ENCODE measurements at places on chromosomes 6 and 20.
A peak's percentile ranks its signal among the peaks of the same experiment; 100 is the strongest.

- peak; percentile 4 for DNase-seq
Measured at GRCh38 chr6:79713701-79714322, 82.7 kb downstream of the SH3BGRL2 start.

DNA sequence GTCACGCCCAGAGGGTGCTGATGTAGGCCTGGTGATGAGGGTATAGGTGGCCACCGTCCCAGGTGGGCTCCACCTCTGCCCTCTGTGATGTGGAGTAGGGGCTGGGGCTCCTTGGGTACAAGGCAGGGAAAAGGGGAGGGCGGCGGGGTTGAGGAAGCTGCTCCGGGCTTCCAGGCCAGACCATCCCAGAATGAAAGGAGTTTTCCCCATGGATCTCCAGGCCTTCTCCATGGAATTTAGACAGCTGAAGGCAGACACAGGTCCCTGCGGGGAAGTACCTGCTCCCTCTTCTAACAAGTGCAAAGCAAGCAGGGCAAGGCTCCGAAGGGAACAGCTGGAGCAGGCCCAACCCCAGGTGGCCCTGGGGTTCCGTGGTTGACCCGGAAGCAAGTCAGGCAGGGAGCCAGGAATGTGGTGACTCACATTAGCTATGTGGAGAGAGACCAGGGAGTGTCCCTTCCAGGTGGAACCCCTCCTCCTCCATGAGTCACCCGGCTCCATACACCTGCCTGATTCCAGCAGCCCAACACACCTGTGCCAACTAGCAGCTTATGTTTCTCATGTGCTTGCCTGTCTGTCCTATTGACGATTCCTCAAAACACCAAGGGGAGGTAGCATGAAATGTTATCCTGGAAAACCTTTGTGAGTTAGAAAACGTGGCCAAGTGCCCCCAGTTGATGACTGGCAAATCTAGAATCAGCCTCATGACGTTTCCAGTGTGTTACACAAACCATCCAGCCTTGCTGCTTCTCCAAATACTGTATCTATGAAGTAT lies 59.7 kb upstream of the SNX9 start:
- DNase-seq: no peak

DNA sequence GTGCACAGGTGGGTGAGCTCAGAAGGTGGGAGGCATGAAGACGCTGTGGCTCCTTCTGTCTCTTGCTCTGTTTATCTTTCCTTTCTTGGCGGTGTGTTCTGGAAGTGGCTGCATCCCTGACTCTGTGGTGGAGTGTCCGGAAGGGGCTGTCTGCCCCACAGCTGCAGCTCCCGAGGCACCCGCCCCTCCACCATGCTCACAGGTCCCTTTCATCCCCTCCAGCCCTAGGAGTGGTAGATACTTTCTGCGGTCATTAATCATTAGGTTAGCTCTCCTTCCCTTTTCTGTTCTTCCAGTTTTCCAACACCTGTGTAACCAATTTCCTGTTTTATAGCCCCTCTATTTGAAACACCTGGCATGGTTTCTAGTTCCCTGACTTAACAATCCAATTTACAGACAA lies 65.6 kb downstream of the GJA10 start:
- no peak for DNase-seq

DNA sequence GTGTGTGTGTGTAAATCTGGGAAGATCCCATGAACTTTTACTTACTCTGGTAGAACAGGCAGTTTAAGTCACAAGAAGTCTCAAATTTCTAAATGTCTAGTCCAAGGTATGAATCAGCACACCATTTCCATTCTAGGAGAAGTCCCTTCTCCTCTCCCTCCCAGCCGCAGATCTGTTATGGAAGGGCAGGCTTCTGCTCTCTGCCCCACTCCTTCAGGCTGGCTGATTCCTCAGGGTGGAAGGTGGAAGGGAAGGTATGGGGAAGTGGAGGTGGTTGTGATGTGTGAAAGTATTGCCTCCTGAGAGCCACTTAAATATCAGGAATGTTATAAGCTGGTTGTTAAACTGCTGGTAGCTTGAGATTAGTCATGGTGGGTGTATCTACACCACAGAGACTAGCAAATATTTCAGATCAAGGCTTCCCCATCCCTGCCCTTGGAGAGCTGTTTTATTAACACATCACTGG lies 44.5 kb upstream of the LAMA4 start:
- no peak for DNase-seq

DNA sequence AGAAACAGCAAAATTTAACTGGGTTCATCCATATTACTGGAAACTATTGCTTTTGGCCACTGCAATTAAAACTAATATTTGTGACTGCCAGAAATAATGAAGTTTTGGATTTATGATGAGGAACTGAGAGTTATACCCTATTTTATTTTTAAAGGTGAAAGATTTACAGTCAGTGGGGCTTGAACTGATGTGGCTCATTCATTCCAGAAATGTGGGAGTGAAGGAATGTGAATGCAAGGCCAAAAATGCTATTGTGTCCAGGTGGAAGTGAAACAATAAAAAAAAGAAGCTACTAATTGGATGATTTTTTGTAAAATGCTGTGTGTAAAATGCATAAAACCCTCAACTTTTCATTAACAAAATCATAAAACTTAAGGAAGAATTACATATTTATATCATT lies 491.9 kb downstream of the COL12A1 start:
- no peak for DNase-seq

DNA sequence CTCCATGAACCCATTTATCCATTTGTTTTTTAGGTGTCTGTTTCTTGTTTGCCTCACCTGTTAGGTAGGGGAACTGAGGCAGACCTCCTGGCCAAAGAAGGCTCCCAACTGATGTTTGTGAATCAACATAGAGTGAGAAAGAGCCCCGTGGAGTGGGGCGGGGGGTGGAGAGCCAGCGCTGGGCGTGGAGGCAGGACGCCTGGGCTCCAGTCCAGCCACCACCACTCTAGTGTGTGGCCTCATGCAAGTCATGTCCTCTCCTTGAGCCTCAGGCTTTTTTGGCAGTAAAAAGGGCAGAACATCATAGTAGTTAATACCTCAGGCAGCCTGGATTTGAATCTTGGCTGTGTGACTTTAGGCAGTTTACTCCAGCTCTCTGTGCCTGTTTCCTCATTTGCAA lies 42.2 kb upstream of the SCRT2 start:
- no peak for DNase-seq

DNA sequence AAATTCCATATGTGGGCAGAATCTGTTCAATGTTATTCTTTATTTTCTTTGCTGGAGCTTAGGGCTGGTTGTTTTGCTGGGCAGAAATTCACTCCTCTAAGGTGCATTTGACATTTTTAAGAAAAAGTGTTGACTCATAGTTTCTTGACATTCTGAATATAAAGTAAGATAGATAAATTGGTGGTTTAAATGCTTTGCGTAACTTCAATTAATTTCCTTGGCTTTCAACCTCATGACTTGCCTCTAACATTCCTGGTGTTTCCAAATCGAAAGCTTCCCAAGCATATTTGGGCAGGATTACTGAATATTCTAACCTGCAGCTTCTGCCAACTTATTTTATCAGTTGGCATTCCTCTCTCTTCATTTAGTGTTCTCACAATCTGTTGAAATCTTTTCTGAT lies 718.7 kb upstream of the ADGRB3 start:
- no peak for DNase-seq

GRCh38 chr20:63767886-63768285 lies 28.3 kb downstream of the SLC2A4RG start:
- DNase-seq: no peak

GRCh38 chr20:33239418-33239817 lies 3.6 kb downstream of the BPIFA1 start:
- no peak for DNase-seq

DNA sequence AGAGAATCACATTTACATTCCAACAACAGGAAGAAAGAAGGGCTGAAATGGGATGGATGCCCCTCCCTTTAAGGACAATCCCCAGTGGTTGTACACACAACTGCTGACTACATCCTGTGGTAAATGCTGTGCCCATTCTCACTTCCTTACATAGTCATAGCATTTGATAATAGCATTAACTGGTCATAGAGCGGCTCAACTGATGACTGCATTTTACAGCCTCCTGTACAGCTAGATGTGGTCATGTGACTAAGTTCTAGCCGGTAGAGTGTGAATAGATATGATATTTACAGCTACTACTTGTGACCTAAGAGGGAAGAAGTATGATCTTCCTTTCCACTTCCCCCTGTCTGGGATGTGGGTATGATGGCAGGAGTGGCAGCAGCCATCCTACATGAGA lies 24.7 kb downstream of the KCNK17 start:
- no peak for DNase-seq

- no peak for DNase-seq
Measured at GRCh38 chr6:49666930-49667757, 30.5 kb upstream of the RHAG start.

DNA sequence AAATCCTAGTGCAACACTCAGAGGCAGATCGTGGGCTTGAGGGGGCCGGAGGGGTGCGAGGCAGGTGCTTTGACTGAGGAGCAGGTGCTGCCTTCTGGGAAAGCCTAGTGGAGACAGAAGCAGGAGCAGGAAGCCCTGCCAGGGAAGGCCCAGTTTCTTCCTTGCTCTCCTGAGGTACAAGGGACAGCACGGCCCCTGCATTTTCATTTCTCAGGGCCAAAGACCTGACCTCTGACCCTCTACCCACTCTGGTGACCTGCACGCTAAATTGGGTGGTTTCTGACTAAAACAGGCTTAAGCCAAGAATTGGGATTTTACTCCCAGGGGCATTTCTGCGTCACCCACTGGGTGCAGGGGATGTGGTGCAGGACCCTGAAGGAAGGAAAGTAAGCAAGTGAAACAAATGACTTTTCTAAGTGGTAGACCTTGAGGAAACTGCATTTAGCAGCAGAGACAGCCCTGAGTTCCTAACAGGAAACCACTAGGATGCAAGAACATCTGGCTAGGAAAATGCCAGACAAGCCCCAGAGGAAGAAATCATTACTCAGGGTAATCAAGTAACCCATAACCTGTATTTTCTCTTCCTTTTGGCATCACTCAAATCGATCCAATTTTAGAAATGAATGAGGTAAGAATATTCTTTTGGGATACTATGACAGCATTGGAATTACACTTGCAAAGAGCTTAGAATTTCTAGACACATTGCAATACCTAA lies 141.7 kb downstream of the CD164 start:
- DNase-seq: no peak

Data from activated T-helper 1 cell treated with Interleukin-2 at 50 U/mL for 16 hours (primary cell).